Spleen (tissue), 13 donors: ENCODE measurements at places on chromosomes 7 and 10.

DNA sequence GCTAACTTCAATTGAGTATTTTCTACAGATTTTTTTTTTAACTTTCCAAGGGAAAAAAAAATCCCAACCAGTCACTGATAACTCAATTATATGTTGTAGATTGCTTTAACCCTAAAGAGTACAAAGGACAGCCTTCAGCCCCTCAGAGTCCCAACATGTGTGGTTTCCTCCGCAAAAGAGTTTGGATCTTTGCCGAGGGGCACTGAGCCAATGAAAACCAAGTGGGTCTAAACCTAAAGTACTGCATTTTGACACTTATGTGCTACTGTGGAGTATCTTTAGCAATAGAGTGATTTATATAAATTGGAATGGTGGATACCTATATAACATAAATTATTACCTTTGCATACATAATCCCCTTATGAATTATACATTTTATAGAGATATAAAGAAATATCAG, 91.5 kb downstream of the SEMA3D start:
- no peak for DNase-seq

DNA sequence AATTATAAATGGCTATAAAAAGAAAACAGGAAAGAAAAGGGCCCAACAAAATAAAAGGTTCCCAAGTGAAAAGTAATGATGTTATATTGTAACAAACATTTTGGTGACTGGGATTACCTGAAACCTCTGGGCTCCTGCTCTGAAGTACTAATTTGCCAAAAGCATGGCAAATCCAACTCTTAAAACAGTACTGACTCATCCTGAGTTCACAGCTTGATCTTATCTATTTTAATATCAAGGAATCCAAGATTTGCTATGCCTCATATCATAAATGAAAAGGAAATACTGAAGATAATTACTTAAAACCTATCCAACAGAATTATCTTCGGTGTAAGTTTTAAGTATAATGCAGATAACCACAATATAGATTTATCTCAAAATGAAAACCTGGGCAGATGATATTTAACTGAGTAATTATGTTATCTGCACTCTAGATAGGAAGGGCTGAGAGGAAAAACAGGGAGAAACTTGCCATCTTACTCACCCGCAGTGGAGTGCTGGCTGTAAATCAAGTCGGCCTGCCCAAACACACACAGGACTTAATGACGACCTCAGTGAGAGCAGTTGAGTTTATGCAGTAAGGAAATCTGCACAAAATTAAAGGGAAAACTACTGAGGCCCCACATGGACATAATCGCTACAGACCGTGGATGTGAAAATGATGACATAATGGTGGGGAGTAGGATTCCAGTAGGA, 48.4 kb downstream of the MPP7 start:
- no peak for DNase-seq

DNA sequence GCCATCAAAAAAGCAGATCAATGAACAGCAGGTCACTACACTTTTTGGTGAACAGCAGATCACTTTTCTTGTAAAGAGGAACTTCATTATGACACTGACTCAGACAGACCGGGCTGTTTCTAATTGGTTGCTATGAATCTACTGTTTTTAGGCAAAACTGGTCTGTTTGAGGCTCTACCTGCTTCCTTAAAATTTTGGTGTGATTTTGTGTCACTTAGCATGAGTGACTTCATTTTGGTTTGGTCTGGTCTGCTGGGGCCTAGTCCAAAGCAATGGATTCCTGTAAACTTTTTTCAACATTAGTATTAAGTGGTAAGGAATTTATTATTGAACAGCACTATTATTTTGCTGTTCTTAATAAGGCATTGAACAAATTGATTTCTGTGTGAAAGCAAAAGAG, 41.8 kb upstream of the C10orf71 start:
- no peak for DNase-seq

GRCh38 chr7:142088022-142088714, 23.4 kb upstream of the MGAM2 start:
- no peak for DNase-seq

DNA sequence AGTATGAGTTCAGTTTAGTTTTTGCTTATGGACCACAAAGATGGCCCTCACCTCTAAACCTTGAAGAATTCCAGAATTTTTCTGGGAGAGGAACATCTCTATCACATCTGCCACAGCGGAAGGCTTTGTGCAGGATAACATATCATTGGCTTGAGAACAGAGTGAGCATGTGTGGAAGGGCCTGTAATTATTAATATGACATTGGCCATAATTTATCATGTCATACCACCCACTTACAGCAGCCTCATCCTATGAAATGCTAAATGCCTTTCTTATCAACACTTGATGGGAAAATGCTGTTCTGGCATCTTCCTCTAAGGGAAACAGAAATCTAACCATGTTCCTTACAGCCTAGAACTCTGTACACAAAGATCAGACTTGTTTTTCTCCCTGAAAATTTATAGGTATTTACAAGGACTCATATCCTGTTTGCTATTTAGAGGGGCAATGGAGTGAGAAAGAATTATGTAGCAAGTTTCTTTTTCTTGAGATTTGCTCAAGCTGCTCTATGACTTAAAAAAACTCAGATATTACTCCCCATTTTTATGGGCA, 817.3 kb downstream of the LRMDA start:
- no peak for DNase-seq

GRCh38 chr7:90580051-90580450, 16.1 kb upstream of the CDK14 start:
- no peak for DNase-seq

GRCh38 chr7:85274454-85274853, 87.6 kb upstream of the SEMA3D start:
- no peak for DNase-seq

DNA sequence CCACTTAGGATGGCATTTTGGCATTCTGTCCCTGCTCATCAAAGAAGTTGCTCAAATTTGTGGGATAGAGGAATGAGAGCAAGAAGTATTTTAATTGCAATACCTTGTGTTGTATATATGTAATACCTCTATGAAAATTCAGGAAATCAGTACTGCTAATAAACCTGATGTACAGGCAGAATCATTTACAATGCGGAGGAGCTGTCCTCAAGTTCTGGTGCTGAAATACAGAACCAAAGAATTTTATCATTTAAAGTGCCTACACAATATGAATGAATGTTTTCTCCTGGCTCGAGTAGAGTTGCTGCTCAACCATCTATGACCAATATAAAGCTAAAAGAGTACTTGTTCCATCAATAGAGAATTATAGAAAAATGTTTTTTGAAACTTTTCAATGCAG, 305.8 kb downstream of the PLXNA4 start:
- DNase-seq, result no peak

DNA sequence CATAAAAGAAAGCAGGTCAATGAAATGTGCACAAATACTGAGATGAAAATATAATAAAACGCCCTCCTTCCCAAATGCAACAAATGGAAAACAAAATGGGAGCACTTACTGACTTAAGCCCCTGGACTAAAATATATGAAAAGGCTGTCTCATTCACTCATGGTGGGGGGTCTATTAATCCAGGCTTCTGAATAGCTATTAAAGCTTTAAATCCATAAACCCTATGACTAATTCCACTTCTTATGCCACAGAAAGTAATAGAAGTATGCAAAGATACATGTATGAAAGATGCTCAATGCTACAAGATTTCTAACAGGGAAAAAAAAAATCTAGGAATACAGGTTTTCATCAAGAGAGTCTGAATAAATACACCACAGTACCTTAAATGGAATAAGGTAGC, 20.5 kb downstream of the EIF3A start:
- DNase-seq, result no peak

DNA sequence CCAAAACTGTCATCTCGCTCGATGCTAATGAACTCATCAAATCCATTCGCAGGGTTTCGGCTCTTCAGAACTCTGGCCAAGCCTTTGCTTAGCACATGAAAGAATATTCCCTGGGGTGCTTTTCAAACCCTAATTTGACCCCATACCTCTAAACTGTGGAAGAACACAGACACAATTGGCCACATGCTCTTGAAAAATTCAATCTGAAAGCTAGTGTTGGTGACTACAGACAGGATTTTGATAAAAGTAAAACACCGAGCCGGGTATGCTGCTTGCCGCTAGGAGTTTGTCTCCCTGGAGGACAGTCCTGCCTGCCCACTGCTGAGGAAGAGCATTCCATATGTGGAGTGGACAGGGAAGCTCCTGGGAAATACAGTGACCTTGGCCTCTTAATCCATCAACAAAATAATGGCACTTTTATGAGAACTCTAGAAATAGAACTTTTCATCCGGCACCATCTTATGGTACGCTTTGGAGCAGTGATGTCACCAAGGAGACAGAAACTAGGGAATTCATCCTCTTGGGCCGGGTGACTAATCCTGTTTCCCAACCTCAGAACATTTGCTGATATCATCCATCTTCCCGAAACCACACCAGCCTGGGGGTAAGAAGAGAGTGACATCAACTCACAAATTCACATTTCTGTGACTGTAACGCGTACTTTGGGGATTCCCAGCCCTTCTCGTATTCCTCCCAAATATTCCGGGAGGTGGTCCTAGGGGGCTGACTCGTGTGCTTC, 34.2 kb downstream of the MTURN start:
- no peak for DNase-seq
